ENCODE measurements at places on chromosomes 12 and 14. TPM values are rescaled to one million over a fixed set of nuclear protein-coding genes. Genes with fewer than 3 reads are reported as not detected.

Gene SDS
- not detected for total RNA-seq

Gene POTEG
- total RNA-seq: not detected

Gene GPR132
- total RNA-seq: 40.4 TPM

Gene UNC79
- total RNA-seq: not detected

Gene KRT78
- total RNA-seq: not detected

Gene PLEKHG7
- not detected for total RNA-seq

Gene ARG2
- total RNA-seq: 2.3 TPM

Gene LRRC10
- total RNA-seq: not detected

Gene BICDL1
- 62.4 TPM for total RNA-seq

Gene MYH6
- total RNA-seq: not detected

Gene CD163L1
- total RNA-seq: not detected

Gene DCD
- not detected for total RNA-seq

Gene KRT72
- total RNA-seq: 0.44 TPM

Gene NAV3
- total RNA-seq: not detected

Gene MYF5
- not detected for total RNA-seq

Gene B4GALNT3
- total RNA-seq: 11.1 TPM

Gene BTBD6
- total RNA-seq: 53.7 TPM

Gene SERPINA5
- total RNA-seq: not detected

Gene AMN
- total RNA-seq: 0.95 TPM

Gene GUCY2C
- total RNA-seq: not detected
